Osteoblast (primary cell): ENCODE measurements at places on chromosomes 5 and 9. TPM values are rescaled to one million over a fixed set of nuclear protein-coding genes. Genes with fewer than 3 reads are reported as not detected.
A peak's percentile ranks its signal among the peaks of the same experiment; 100 is the strongest.

- no peak for DNase-seq
- no peak overlapping the region for H3K4me3 ChIP-seq
- H3K4me1 ChIP-seq, result no peaks in the 10 kb centered on the region
- H3K36me3 ChIP-seq, result no peaks in the 10 kb centered on the region
- no peaks in the 10 kb centered on the region for H3K27me3 ChIP-seq
Observed at GRCh38 chr9:31715250-31715649, 669.2 kb upstream of the ACO1 start.

DNA sequence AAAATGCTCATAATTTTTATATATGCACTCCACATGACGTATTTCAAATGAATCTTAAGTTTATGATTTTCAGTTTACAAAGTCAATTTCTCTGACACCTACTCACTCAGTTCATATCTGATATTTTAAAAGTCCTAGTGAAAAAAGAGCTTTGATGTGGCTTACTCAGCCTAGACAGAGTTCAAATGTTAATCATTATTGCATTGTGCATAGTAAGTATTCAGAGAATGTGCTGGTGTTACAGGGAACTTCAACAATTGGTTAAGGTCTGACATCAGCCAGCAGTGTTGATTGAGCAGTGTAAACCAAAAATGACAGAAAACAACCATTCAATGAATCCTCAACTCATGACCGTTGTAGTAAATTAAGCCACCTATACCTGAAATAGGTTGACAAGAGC is 147.2 kb upstream of the LHFPL2 start:
- H3K4me1 ChIP-seq, result peaks cover 30% of the 10 kb centered on the region
- no peak overlapping the region for H3K27ac ChIP-seq
- no peaks in the 10 kb centered on the region for H3K36me3 ChIP-seq
- H3K27me3 ChIP-seq, result no peaks in the 10 kb centered on the region
- DNase-seq, result peak; percentile 66
- H3K4me3 ChIP-seq, result no peak overlapping the region

DNA sequence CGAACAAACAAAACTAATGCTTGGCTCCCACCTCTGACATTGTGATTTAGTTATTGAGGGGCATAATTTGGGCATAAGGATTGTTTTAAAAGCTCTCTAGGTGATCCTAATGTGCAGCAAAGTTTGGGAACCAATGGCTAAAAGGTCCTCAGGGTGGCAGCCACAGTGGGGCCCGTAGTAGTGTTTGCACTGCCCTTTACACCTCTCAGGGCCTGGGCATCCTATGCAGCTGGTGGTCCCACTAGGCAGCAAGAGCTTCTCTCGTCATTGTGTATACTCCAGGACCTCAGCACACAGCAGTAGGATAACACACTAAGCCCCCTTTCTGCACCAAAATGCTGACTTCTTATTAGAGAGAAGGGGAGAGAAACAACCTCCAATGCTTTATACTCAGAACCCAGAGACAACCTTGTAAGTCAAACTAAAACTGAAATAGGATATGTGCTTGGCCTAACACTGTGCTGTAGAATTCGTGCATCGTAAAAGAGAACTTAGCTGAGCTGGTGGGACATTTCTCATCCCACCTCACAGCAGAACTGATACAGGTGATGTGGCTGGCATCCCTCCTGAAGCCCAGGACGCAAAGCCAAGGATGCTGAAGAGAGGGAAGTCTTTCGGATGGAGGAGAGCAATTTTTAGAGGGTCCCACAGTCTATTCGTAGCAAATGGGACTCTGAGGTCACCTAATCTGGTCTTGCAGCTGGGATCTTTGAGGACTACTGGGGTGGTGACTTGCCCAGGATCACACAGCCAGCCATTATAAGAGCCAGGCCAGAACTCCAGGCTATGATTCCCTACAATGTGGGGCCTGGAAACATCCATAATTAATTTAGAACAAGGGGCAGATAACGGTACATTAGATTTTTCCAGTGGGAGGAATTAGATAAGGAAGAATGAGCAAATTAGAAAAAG is 1.2 kb downstream of the GLRX start:
- H3K4me3 ChIP-seq, result peak overlapping the region; percentile 82
- no peak for DNase-seq
- peaks cover 60% of the 10 kb centered on the region for H3K4me1 ChIP-seq
- no peaks in the 10 kb centered on the region for H3K27me3 ChIP-seq

The LAMC3 gene
- under 0.01 TPM in 1 of 2 replicates, not detected in the other for total RNA-seq

The PTGES2 gene
- total RNA-seq, result 42.7 and 50.3 TPM in 2 replicates
